ENCODE measurements at places on chromosomes 11 and 22.

DNA sequence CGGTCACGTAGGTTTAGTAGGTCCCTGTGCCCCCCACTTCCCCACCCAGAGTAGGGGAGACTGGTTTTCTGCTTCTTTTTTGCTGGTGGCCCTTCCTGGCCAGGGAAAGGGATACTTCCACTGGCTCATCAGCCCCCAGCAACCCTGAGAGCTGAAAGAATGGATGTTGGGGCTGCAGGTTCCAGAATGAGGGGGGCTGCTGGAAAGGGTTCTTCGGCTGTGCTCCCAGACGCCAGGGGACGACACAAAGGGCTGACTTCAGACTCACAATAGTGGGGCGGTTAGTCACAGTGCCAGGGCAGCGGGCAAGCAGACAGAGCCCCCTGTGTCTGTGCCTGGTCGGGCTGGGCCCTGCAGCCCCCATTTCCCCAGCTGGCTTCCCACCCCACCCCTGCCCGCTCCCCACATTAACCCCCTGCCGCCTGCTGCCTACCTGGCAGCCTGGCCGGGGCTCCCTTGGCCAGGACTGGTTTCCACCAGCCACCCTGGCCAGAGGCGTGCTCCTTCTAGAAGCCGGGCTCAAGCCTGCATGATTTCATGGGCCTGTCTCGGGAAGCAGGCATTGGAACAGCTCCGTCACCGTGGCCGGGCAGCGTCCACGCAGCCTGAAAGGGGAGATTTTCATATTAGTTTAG is 79.1 kb upstream of the WNT7B start:
- DNase-seq, result no peak

- no peak for DNase-seq
These were observed 40.2 kb upstream of the B3GAT1 start for GRCh38 chr11:134452026-134452837.

- DNase-seq, result no peak
These were observed 14.8 kb downstream of the PPFIBP2 start for GRCh38 chr11:7528514-7529049.

- DNase-seq, result no peak
These were observed 817.0 kb downstream of the NTM start for GRCh38 chr11:132187386-132187785.

GRCh38 chr11:131889760-131890581 is 519.6 kb downstream of the NTM start:
- DNase-seq, result no peak

DNA sequence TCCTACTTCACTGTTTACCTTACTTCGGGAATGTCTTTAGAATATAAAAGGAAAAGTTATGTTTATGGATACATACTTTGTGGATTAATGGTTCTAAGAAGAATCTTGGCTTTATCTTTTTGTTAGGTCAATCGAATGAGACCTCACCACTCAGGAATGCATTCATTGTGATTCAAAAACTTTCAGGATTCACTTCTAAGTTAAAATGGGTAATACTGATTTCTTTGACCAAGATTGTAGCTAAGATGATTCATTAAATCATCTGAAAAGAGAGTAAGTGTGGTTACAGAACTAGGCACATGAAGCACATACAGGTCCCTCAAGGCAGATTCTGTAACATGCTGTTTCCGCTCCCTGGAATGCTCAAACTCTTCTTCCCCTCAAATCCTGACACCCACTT is 716.4 kb downstream of the KCNA4 start:
- DNase-seq, result peak; percentile 93

GRCh38 chr11:115439385-115439784 is 64.8 kb downstream of the CADM1 start:
- DNase-seq, result peak; percentile 37

DNA sequence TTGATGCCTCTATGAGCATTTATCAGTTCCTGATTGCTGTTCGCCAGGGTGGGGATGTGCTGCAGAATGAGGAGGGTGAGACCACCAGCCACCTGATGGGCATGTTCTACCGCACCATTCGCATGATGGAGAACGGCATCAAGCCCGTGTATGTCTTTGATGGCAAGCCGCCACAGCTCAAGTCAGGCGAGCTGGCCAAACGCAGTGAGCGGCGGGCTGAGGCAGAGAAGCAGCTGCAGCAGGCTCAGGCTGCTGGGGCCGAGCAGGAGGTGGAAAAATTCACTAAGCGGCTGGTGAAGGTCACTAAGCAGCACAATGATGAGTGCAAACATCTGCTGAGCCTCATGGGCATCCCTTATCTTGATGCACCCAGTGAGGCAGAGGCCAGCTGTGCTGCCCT is 2.7 kb downstream of the FEN1 start:
- no peak for DNase-seq
